Activated B cell treated with CpG ODN at 0.5 μM for 24 hours (primary cell): ENCODE measurements at places on chromosomes 2 and 18. TPM values are rescaled to one million over a fixed set of nuclear protein-coding genes. Genes with fewer than 3 reads are reported as not detected.

DNA sequence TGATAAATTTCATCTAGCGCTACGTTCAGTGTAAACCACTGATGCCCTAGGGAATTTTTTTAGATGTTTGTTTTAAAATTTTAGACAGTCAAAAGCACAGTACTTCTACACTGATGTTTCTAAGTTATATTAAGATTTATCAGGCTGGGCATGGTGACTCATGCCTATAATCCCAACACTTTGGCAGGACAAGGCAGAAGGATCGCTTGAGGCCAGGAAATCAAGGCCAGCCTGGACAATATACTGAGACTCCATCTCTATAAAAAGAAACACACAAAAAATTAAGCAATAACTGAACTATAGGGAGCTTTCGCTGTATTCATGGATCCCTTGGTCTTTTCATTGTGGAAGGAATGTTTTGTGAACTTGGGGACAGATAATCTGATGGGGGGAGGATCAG, 50.6 kb upstream of the MAPRE2 start:
- H3K36me3 ChIP-seq, result no peaks in the 10 kb centered on the region
- DNase-seq, result no peak
- no peak overlapping the region for H3K4me3 ChIP-seq
- peaks cover 7% of the 10 kb centered on the region for H3K27me3 ChIP-seq
- H3K4me1 ChIP-seq, result peaks cover 2% of the 10 kb centered on the region

GRCh38 chr2:64979744-64980143, 9.5 kb upstream of the SLC1A4 start:
- H3K4me3 ChIP-seq, result no peak overlapping the region
- peaks cover 9% of the 10 kb centered on the region for H3K4me1 ChIP-seq
- no peaks in the 10 kb centered on the region for H3K27me3 ChIP-seq
- DNase-seq, result no peak
- H3K27ac ChIP-seq, result no peak overlapping the region
- peaks cover 2% of the 10 kb centered on the region for H3K36me3 ChIP-seq

DNA sequence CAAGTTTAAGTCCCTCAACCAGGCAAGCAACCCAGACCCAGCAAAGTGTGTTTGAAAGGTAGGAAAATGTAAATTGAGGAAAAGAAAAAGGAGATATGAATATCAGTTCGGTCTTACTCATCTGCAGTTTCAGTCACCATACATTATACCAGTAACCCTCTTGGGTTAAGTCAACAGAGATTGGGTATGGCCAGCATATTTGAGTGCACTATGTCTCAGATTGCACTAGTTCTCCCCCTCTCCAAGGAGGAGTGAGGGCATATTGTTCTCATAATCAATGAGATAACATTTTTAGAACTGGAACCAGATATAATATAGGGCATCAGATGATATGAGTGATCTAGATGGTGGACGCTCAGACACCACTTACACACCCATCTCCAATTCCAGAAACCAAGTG, 141.5 kb downstream of the COPS8 start:
- H3K27ac ChIP-seq, result no peak overlapping the region
- no peak for DNase-seq

GRCh38 chr2:28128281-28128950, 237.9 kb downstream of the BABAM2 start:
- no peak overlapping the region for H3K4me3 ChIP-seq
- no peak for DNase-seq
- H3K27me3 ChIP-seq, result no peaks in the 10 kb centered on the region
- H3K36me3 ChIP-seq, result peaks cover 20% of the 10 kb centered on the region

- peaks cover 85% of the 10 kb centered on the region for H3K4me1 ChIP-seq
- peak overlapping the region; percentile 77 for H3K27ac ChIP-seq
- DNase-seq, result no peak
- H3K4me3 ChIP-seq, result no peak overlapping the region
- H3K27me3 ChIP-seq, result no peaks in the 10 kb centered on the region
Observed at GRCh38 chr2:136242687-136243277, 124.8 kb upstream of the CXCR4 start.

E2F6 gene
- total RNA-seq, result 11.8 and 12.4 TPM in 2 replicates

SP140 gene
- 295 and 330 TPM in 2 replicates for total RNA-seq
